Smooth muscle cell of trachea (primary cell): ENCODE measurements at places on chromosomes 12 and 14. TPM values are rescaled to one million over a fixed set of nuclear protein-coding genes. Genes with fewer than 3 reads are reported as not detected.

The RGS6 gene
- total RNA-seq: not detected in 2 replicates

The CAPZA3 gene
- total RNA-seq: not detected in 2 replicates

The RHEBL1 gene
- 0.15 TPM in 1 of 2 replicates, not detected in the other for total RNA-seq

The CIROP gene
- 1.7 TPM in 2 replicates for total RNA-seq

The SLC5A8 gene
- total RNA-seq: not detected in 2 replicates

The CDK2 gene
- total RNA-seq: 13.4 and 21.1 TPM in 2 replicates
